BJ (cell line): ENCODE measurements at places on chromosomes 1 and 21. TPM values are rescaled to one million over a fixed set of nuclear protein-coding genes. Genes with fewer than 3 reads are reported as not detected.

CYP4Z1 gene
- not detected in 2 replicates for polyA plus RNA-seq

TMEM51 gene
- 1.6 and 2.0 TPM in 2 replicates for polyA plus RNA-seq

GRCh38 chr1:27627061-27627460 is 7.9 kb downstream of the FGR start:
- DNase-seq, result no peak

DNA sequence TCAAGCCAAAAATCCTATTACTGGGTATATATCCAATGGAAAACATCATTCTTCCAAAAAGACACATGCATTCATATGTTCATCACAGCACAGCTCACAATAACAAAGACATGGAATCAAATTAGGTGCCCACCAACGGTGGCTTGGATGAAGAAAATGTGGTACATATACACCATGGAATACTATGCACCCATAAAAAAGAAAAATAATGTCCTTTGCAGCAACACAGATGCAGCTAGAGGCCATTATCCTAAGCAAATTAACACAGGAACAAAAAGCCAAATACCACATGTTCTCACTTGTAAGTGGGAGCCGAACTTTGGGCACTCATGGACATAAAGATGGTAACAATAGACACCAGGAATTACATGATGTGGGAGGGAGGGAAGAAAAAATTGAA is 113.6 kb downstream of the MRPL39 start:
- DNase-seq, result no peak

DNA sequence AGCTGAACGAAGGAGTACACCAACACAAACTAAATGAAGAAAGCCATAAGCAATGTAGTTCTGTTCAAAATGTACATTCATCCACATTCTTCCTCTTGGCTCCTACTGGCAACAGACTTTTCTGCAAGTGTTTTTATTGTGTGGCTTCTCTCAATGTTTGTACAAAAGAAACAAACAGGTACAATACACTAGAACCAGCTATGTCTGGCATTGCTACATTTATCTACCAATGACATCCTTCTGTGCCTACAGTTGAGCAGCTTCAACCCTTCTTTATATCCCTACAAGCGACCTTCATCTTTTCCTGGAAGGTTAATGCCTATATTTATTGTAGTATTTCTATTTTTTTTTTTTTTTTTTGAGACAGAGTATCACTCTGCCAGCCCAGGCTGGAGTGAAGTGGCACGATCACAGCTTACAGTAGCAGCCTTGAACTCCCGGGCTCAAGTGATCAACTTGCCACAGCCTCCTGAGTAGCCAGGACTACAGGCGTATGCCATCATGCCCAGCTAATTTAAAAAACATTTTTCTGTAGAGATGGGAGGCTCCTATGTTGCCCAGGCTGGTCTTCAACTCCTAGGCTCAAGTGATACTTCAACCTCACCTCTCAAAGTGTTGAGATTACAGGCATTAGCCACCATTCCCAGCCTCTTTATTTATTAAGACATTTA is 89.3 kb downstream of the ASH1L start:
- no peak for DNase-seq

OR2M3 gene
- not detected in 2 replicates for polyA plus RNA-seq

- no peak for DNase-seq
Measured at GRCh38 chr1:41345434-41346075, 15.7 kb upstream of the FOXO6 start.

DNA sequence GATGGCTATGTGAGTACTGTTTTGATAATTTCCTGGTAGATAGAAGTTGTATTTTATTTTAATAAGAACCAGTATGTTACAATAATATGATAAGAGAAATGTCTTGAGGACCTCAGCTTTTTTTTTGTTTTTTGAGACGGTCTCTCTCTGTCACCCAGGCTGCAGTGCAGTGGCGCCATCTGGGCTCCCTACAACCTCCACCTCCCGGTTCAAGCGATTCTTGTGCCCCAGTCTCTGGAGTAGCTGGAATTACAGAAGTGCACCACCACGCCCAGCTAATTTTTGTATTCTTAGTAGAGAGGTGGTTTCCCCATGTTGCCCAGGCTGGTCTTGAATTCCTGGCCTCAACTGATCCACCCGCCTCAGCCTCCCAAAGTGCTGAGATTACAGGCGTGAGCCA is 968.1 kb upstream of the ADGRL4 start:
- DNase-seq, result no peak

DNA sequence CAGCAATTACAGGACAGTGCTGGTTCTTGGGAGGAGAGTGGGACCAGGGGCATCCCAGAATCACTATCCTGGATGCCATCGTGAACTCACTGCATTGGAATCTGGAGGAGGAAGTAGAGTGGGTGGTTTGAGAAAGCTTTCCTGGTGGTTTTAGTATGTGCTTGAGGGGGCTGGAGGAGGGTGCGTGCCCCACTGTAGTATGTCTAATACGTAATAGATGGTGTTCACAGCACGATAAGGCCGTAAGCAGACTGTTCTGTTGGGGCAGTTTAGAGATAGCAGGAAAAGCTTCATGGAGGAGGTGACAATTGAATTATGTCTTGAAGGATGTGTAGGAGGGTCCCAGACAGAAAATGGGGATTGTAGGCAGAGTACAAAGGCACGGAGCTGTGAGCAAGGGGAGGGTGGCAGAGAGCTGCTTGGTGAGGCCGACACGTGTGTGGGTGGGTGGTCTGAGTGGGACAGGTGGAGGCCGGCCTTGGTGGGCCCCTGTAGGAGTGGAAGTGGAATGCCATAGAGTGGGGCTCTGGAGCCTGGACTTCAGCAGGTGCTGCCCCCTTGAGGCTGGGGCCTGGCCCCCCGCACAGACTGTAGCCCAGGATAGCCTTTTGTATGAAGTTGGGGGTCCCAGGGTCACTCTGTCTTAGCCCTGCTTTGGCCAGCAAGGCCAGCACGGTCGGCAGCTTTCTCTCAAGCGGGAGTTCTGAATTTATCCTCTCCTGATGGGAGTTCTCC is 37.0 kb downstream of the IL6R start:
- no peak for DNase-seq

KIF26B gene
- polyA plus RNA-seq, result 2.8 and 3.0 TPM in 2 replicates

DNA sequence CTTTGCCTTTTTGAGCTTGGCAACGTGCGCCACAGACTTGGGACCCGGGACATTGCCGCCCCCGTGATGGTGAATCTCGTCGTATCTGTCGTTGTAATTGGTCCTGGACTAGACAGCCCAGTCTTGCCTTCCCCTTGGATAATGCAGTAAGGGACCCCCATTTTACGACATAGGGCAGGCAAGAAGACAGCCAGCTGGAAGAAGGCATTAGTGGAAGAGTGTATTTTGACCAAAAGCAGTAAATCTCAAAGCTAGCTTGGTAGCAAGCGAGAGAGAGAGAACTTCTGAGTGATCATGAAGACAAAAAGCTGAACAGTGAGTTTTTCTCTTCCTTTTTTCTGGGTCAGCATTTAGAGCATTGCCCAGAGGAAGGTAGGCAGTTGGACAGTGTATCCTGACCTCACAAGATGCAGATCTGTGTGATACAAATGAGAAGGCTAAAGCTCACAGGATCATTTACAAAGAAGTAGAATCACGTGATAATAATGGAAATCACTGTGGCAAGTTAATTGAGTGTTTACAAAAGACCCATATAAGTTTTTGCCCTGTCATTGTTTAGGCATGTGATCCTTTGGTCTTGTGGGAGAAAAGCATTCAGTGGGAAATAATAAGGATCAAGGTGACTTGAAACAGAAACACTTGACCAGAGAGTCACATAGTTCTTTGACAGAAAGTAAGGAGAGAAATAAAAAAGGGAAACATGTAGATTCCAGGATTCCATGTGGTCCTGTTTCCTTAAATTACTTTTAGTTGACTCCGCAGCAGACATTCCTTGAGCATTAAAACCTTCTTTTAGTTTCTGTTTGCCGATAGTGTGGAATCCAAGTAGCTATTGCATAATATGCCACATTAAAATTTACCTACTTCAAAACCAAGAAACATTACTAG is 66.3 kb downstream of the CNST start:
- peak; percentile 94 for DNase-seq

ITGB2 gene
- polyA plus RNA-seq, result not detected in 2 replicates

CLEC20A gene
- not detected in 2 replicates for polyA plus RNA-seq

GRCh38 chr1:13813398-13814012 is 113.5 kb downstream of the PRDM2 start:
- DNase-seq, result no peak

DNA sequence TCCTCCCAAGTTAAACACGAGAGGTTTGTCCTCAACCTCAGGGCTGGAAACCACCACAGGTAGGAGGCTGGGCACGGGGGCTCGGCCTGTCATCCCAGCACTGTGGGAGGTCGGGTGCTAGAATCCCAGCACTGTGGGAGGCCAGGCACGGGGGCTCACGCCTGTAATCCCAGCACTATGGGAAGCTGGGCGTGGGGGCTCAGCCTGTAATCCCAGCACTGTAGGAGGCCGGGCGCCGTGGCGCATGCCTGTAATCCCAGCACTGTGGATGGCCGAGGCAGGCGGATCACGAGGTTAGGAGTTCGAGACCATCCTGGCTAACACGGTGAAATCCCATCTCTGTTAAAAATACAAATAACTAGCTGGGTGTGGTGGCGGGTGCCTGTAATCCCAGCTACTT is 6.7 kb upstream of the CDK11A start:
- no peak for DNase-seq

AGBL4 gene
- polyA plus RNA-seq, result not detected in 2 replicates

- no peak for DNase-seq
Measured at GRCh38 chr1:81220614-81221071, 580.1 kb upstream of the ADGRL2 start.

GNAT2 gene
- 0.09 and 0.15 TPM in 2 replicates for polyA plus RNA-seq

- DNase-seq, result no peak
Measured at GRCh38 chr1:205430696-205431305, 8.9 kb upstream of the LEMD1 start.

- no peak for DNase-seq
Measured at GRCh38 chr21:42343963-42344510, 6.8 kb downstream of the TFF2 start.

DNA sequence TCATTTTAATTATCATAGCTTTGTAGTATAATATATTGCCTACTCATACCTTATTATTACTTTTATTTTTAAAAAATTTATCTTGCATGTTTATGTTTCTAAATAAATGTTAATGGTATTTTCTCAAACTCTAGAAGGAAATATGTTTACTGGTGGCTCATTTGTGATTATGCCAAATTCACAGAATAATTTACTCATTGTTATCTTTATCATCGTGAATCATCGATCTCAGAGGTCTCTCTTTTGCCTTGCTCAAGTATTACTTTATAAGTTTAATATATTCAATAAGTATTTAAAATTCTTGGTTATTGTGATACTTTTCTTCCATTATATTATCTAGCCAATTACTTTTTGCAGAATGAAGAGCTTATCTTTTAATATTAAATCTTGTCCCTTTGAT is 836.7 kb upstream of the ADAMTS5 start:
- DNase-seq, result no peak

GRCh38 chr1:241109039-241109438 is 248.0 kb downstream of the RGS7 start:
- DNase-seq, result no peak

DNA sequence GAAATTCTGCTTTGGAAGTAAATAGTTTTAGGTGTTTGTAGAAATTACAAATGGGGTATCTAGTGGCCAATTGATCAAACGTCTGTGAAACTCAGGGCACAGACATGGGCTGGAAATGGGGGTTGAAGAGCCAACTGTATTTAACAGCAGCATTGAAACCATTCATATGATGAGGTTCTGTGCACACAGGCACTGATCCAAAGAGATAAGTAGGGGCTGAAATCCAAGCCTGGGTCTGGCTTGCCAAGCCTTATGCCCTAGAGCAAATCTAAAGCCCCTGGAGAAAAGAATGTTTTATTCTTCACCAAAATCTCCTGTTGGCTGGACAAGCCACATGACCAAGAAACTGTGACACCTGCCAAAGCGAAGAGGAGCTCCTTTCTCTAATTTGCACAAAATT is 67.6 kb upstream of the ST6GALNAC5 start:
- DNase-seq, result no peak

- no peak for DNase-seq
Measured at GRCh38 chr1:198245379-198245778, 88.6 kb downstream of the NEK7 start.

ASTN1 gene
- 0.02 and 0.09 TPM in 2 replicates for polyA plus RNA-seq

DPH2 gene
- 20.9 and 35.3 TPM in 2 replicates for polyA plus RNA-seq

DNA sequence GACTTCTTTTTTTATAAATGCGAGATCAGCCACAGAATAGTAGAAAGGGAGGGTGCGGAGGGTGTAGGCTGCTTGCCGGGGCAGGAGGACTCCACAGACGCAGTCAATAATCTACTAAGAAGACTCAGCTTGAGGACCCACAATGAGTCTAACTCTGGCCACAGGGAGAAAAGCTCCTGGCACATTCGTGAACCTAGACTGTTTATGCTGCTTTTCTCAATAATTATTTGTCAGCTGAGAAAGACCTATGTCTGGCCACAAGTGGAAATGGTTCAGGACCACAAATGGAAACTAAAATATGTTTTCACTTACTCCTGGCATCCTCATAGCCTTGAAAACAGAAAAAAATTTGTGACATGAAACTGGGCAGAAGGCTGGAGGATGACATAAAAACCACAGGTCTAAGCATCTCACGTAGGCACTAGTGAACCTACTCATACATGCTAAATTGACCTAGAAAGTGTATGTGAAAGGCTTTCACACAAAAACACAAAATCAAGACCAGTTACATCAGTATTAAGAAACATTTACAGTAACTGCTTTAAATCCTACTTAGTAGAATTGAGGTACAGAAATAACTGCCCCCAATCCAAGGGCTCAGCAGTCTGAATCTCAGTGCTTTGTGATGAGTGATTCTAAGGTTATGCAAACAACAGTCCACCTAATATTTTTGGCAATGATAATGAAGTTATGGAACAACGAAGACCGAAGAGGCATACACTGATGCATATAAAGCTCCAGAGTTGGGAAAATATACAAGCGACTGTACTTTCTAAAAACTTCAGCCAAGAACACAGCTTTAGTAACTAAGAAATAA is 159.5 kb downstream of the SLC45A1 start:
- DNase-seq, result peak; percentile 75

DNA sequence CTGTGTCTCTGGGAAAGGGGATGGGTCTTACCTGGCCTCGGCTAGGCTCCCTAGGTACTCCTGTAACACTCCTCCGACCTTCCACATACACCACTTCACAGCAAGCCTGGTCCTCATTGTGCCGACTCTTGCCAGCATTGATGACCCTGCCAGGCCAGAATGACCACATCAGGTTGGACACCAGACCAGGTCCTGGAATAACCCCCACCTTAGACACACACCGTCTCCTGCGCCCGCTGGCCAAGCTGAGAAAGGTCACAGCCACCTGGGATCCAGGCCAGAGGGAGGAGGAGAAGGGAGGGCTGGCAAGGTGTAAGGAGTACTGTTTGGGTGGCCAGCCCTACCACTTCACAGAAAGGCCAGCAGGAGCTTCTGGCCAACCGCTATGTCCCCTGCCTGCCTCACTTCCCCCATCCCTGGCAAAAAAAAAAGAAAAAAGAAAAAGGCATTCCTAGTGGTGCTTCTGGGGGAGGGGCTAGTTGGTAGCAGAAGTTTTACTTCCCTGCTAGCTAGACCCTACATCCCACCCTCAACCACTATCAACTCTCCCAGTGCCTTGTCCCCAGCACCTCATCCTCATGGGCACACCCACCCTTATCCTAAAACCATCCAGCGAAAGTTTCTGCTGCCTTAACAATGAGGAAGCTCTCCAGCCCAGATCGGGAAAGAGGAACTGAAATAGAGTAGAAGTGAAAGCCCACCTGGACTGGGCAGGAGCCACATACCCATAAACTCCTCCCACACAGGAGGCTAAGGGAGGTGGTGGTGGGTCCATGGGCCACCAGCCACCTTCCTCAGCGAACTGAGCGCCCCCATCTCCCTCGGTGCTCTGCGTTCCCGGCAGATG is 1.4 kb downstream of the PPM1J start:
- DNase-seq, result no peak

- no peak for DNase-seq
Measured at GRCh38 chr1:231493421-231494185, 34.9 kb upstream of the TSNAX start.

GRCh38 chr1:223645903-223646302 is 19.6 kb downstream of the CAPN8 start:
- no peak for DNase-seq
